ENCODE measurements at places on chromosomes 1 and 21.

- DNase-seq = no peak
Measured at GRCh38 chr1:109838838-109839240, 71.8 kb upstream of the CSF1 start.

GRCh38 chr21:17390569-17390968, 122.3 kb upstream of the CXADR start:
- no peak for DNase-seq

DNA sequence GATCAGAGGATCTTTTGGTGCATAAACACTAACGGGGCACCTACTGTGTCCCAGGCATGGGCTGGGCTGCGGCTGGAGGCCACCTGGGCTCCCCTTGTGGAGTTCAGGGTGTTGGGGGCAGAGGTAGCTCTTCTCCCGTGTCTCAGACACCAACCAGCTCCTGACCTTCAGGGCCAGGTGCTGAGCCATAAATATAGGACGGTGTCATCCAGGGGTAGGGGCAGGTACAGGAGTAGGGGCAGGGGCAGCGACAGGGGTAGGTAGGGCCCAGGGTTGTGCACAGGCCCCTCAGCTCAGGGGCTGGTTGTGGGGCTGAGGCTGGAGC, 18.0 kb upstream of the LRRC3 start:
- DNase-seq = no peak

DNA sequence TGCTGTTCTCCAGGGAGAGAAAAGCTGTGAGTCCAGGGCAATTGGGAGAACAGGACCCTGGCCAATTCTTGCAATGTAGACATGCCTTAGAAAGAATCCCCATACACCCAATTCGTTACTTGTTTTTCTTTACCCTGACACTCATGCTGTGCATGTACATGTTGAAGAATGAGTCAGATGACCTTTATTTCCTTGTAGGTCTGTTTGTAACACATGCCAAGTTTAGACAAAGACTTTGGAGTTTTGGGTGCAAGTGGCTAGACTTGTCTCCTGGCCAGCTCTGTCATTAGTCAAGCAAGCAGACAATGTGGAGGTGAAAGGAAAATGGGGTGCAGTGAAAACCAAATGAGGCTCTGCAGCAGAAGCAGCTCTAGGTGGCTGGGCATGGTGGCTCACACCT, 38.1 kb downstream of the GNPAT start:
- DNase-seq = no peak

- DNase-seq = no peak
Measured at GRCh38 chr1:147169840-147170674, 2.2 kb downstream of the PRKAB2 start.

DNA sequence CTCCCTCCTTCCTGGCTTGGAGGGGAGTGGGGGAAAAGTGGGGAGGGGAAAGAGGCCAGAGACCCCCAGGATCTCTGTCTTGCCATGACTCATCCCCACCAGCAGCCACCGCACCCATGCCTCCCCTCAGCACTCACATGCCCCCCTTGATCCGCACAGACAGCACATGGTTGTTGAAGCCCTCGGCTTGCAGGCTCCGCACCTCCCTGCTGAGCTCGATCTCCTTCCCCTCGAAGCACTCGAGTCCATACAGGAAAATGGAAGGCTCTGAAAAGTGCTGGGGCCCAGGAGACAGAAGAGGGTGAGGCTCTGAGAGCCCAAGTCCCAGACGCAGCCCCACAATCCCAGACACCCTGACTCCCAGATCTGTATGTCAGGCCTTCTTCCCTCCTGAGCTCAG, 10.8 kb downstream of the CD52 start:
- DNase-seq = no peak

GRCh38 chr1:182615468-182616129, 11.4 kb upstream of the RGS16 start:
- no peak for DNase-seq

DNA sequence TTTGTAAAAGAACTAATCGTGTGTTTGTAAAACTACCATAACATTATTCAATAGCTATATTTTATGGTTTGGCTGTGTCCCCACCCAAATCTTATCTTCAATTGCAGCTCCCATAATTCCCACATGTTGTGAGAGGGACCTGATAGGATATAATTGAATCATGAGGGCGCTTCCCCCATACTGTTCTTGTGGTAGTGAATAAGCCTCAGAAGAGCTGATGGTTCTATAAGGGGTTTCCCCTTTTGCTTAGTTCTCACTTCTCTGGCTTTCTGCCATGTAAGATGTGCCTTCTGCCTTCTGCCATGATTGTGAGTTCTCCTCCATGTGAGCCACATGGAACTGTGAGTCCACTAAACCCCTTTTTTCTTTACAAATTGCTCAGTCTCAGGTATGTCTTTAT, 1372.3 kb downstream of the AMY1C start:
- no peak for DNase-seq
